ENCODE measurements at places on chromosomes 5 and 9. TPM values are rescaled to one million over a fixed set of nuclear protein-coding genes. Genes with fewer than 3 reads are reported as not detected.

The SNCAIP gene
- 18.9 TPM for total RNA-seq

The TNFSF15 gene
- total RNA-seq, result 1.3 TPM

- DNase-seq, result no peak
Measured at GRCh38 chr9:83006378-83006777, 56.6 kb downstream of the RASEF start.

DNA sequence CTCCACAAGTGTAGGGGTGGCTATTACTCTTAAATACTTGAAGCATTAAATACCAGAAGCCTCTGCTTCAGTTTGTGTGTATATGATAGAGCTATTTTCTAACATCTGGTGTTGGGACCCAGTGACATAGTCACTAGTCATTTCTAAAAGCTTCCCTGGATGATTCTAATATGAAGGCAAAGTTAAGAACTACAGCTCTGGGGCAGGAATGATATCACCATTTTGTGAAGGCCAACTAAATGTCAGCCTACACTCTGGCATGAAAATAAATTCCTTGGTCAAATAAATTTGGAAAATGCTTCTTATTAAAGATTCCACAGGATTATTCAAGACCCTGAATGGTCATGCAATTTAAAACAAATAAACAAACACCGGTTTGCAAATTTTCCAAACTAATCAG, 197.7 kb downstream of the PLK2 start:
- no peak for DNase-seq

DNA sequence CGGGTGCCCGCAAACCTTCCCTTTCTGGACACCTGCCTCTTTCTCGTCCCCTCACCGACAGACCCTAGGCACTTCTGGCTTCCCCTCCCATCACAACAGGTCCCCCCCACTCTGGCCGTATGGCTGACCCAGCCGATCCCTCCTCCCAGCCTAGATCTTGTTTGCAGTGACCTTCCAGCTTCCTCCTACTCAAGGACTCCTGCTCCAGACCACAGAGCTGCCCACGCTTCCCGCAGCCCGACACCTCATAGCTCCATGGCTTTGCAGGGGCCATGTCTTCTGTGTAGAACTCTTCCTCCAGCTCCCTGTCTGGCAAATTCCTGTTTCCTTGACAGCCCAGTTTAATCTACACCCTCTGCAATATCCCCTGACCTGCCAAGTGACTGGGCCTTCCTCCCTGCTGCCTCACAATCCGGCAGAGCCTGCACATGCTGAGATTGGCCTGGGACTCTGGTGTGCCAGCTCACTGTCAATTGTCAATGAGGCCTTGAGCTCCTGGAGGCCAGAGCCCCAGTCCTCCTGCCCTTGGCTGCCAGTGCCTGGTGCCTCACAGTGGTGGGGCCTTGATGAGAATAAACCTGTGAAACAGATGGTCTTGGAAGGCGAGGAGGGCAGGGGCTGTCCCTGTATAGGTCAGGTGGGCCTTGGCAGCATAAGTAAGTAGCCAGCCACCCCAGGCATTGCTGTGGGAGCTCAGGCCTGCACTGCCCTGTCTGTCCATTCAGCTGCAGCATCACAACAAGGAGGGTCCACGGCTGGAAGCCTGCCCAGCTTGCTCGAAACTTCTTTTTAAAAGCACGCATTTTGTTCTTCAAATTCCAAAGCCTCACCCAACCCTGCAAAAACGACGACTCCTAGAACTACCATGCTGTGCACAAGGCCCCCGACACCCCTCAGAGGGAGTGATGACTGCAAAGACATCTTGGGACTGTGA, 50.5 kb downstream of the GADD45G start:
- DNase-seq, result no peak

All from pulmonary artery endothelial cell (primary cell).